ENCODE measurements at places on chromosomes 6 and 20.
A peak's percentile ranks its signal among the peaks of the same experiment; 100 is the strongest.

- H3K36me3 ChIP-seq, result no peaks in the 10 kb centered on the region
- no peak for DNase-seq
- no peaks in the 10 kb centered on the region for H3K27me3 ChIP-seq
- no peak overlapping the region for H3K27ac ChIP-seq
- no peaks in the 10 kb centered on the region for H3K4me1 ChIP-seq
These were observed 21.2 kb downstream of the CCN2 start for GRCh38 chr6:131929976-131930375.

GRCh38 chr6:143270026-143270425 lies 180.5 kb downstream of the ADAT2 start:
- DNase-seq, result no peak
- H3K4me3 ChIP-seq, result no peak overlapping the region
- no peaks in the 10 kb centered on the region for H3K27me3 ChIP-seq

DNA sequence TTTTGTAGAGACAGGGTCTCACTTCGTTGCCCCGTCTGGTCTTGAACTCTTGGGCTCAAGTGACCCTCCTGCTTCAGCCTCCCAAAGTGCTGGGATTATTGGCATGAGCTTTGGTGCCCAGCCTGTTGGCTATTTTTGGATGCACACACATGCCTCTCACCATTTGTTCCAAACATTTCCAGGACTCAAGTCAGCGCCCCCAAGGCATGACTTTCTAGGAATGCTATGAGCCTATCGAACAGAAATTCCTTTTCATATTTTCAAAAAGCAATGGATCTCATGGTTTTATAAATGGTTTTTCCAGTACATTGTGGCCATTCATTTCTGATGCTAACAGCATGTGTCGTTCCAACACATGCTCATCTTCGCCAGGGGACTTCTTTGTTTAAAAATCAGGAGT lies 119.3 kb upstream of the NAA20 start:
- H3K4me3 ChIP-seq, result no peak overlapping the region
- H3K27me3 ChIP-seq, result no peaks in the 10 kb centered on the region
- H3K4me1 ChIP-seq, result no peaks in the 10 kb centered on the region
- no peak overlapping the region for H3K27ac ChIP-seq

DNA sequence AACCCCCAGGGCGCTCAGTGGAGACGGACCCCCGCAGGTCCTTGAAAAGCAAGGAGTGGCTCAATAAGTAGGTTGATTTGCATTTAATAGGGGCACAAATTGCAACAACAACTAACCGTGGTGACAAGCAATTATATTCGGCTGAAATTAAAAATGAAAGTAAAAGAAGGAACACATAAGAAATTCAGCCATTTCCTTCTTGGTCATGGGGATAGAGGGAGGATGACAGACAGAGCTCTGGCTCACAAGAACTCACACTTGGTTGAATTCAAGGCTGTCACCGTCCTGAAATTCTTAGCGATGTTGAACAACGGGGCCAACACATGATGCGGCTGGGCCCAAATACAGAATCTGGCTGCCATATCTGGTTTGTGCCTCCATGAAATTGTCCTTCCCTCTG lies 129.0 kb downstream of the EDN3 start:
- H3K4me1 ChIP-seq, result peaks cover 3% of the 10 kb centered on the region
- no peaks in the 10 kb centered on the region for H3K27me3 ChIP-seq
- no peaks in the 10 kb centered on the region for H3K36me3 ChIP-seq
- no peak overlapping the region for H3K27ac ChIP-seq

DNA sequence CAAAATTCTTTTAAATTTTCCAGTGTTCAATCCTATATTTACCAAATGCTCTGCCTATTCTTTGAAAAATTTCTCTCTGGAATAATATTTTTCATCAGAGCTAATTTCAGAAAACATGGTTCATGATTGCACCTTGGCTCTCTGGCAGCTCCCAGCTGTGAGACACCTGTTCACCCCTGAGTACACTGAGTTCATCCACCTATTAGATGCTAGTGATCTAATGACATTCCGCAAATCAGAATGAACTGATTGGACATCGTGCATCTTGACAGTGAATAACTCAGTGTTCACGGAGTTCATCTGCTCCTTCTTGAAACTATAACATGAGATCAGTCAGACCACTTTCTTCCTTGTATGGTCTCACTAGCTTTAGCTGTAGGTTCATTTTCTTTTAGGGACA lies 3.9 kb upstream of the SHPRH start:
- no peak for DNase-seq
- H3K4me1 ChIP-seq, result peaks cover 5% of the 10 kb centered on the region
- H3K27me3 ChIP-seq, result no peaks in the 10 kb centered on the region
- no peaks in the 10 kb centered on the region for H3K36me3 ChIP-seq

GRCh38 chr6:133399426-133399825 lies 158.3 kb downstream of the EYA4 start:
- no peak overlapping the region for H3K27ac ChIP-seq
- H3K4me3 ChIP-seq, result no peak overlapping the region
- no peaks in the 10 kb centered on the region for H3K27me3 ChIP-seq
- H3K4me1 ChIP-seq, result no peaks in the 10 kb centered on the region
- no peaks in the 10 kb centered on the region for H3K36me3 ChIP-seq

DNA sequence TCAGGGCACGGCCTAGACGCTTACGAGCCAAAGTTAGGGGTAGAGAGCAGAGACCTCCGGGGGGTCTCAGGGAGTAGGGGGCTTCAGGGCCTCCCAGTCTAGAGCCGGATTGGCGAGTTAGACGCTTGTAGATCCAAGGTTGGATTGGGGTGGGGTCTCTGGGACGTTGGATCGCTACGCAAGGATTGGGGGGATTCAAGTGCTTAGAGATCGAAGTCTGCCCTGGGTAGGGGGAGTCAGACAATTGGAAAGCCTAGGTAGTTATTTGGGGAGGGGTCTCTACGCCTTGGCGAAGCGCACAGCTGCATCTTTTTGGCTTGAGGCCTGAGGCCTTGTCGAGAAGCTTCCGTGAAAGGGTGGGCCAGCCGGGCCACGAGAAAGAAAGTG lies 469 bp downstream of the STX16 start:
- H3K4me3 ChIP-seq, result peak overlapping the region; percentile 75
- DNase-seq, result no peak
- peaks cover 28% of the 10 kb centered on the region for H3K4me1 ChIP-seq
- H3K27me3 ChIP-seq, result no peaks in the 10 kb centered on the region
- no peaks in the 10 kb centered on the region for H3K36me3 ChIP-seq

GRCh38 chr6:24126586-24127192 lies 674 bp downstream of the NRSN1 start:
- H3K4me3 ChIP-seq, result no peak overlapping the region
- H3K4me1 ChIP-seq, result no peaks in the 10 kb centered on the region
- no peaks in the 10 kb centered on the region for H3K27me3 ChIP-seq
- no peaks in the 10 kb centered on the region for H3K36me3 ChIP-seq
- DNase-seq, result no peak

GRCh38 chr6:131950767-131951575 lies at the start of gene CCN2:
Gene CCN2, minus strand, starts transcription at chr6:131951372. Its CDS starts 200 bp downstream, at chr6:131951172.
- no peak for DNase-seq
- peaks cover 46% of the 10 kb centered on the region for H3K4me1 ChIP-seq
- H3K36me3 ChIP-seq, result no peaks in the 10 kb centered on the region
- H3K4me3 ChIP-seq, result peak within 1 kb of the TSS; percentile 62

GRCh38 chr20:52981051-52981450 lies 8.9 kb downstream of the TSHZ2 start:
- no peaks in the 10 kb centered on the region for H3K27me3 ChIP-seq
- DNase-seq, result no peak
- no peaks in the 10 kb centered on the region for H3K4me1 ChIP-seq

GRCh38 chr6:43953256-43953655 lies 174.0 kb downstream of the MRPL14 start:
- no peak overlapping the region for H3K27ac ChIP-seq
- no peak for DNase-seq

GRCh38 chr6:117072134-117072533 lies 193.2 kb upstream of the VGLL2 start:
- H3K36me3 ChIP-seq, result no peaks in the 10 kb centered on the region
- H3K4me3 ChIP-seq, result no peak overlapping the region
- no peaks in the 10 kb centered on the region for H3K27me3 ChIP-seq
- no peak overlapping the region for H3K27ac ChIP-seq
- DNase-seq, result no peak
- H3K4me1 ChIP-seq, result no peaks in the 10 kb centered on the region

- no peaks in the 10 kb centered on the region for H3K4me1 ChIP-seq
- no peak overlapping the region for H3K4me3 ChIP-seq
These were observed 116.2 kb downstream of the ME1 start for GRCh38 chr6:83314693-83315092.

DNA sequence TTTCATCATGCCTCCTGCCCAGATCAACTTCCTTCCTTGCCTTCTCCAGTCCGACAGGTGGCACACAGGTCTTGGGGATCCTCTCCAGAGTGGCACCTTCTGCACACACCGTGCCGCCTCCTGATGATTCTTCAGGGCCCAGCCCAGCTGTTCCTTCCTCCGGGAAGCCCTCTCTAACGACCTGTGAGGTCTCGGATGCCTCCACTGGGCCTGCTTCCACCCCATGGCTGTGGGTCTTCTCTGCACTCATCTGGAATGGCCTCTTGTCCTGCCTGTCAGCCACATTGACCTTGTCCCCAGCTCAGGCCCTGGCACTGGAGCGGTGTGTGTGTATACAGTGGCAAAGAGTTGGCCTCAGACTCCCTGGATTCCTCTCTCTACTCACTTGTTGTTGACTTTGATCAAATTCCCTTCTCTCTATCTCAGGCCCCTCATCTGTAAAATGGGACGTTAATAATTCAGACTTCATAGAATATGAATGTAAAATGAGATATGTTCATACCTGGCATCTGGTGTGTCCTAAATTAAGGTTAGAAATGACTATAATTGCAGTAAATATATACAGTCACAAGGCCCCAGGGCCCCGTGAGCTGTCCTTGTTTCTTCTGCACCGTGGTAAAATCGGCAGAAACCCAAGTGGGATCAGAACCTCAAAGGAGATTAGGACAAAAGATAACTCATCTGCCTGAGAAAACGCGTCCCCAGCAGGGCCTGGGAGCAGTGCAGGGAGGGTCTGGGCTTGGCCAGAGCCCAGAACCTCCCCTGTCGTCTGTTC lies 1.5 kb downstream of the FAM210B start:
- H3K27ac ChIP-seq, result peak overlapping the region; percentile 94
- H3K4me1 ChIP-seq, result peaks cover 16% of the 10 kb centered on the region
- no peak for DNase-seq
- H3K4me3 ChIP-seq, result peak overlapping the region; percentile 96

GRCh38 chr6:71335544-71335943 lies 46.9 kb downstream of the OGFRL1 start:
- DNase-seq, result no peak
- H3K4me1 ChIP-seq, result no peaks in the 10 kb centered on the region
- H3K27me3 ChIP-seq, result no peaks in the 10 kb centered on the region
- H3K36me3 ChIP-seq, result no peaks in the 10 kb centered on the region
- no peak overlapping the region for H3K27ac ChIP-seq
- H3K4me3 ChIP-seq, result no peak overlapping the region

- no peak for DNase-seq
- no peaks in the 10 kb centered on the region for H3K4me1 ChIP-seq
These were observed 5.3 kb upstream of the STX11 start for GRCh38 chr6:144144996-144145395.

GRCh38 chr6:6856538-6857523 lies 250.9 kb upstream of the RREB1 start:
- H3K4me1 ChIP-seq, result peaks cover 27% of the 10 kb centered on the region
- peak; percentile 48 for DNase-seq
- no peaks in the 10 kb centered on the region for H3K36me3 ChIP-seq

GRCh38 chr20:33068251-33068939 lies 11.0 kb upstream of the BPIFB4 start:
- H3K4me3 ChIP-seq, result no peak overlapping the region
- no peaks in the 10 kb centered on the region for H3K36me3 ChIP-seq
- H3K27me3 ChIP-seq, result no peaks in the 10 kb centered on the region

DNA sequence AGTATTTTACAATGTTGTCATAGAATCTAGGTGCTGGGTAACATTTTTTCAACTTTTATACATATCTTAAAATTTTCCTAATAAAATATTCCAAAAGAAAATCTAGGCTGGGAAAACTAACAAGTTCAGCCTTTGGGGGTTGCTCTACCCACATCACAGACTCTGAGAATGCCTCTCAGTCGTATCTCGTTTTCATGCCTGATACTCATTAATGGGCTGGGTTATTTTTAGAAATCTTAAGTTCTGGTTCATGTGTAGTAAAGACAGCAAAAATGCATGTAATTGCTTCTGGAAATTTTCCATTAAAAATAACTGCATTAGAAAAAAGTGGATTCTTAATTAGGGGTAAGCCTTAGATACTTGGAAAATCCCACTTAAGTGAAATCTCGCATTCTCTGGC lies 149.3 kb downstream of the SLC24A3 start:
- H3K36me3 ChIP-seq, result no peaks in the 10 kb centered on the region
- no peak for DNase-seq
- H3K4me3 ChIP-seq, result no peak overlapping the region

DNA sequence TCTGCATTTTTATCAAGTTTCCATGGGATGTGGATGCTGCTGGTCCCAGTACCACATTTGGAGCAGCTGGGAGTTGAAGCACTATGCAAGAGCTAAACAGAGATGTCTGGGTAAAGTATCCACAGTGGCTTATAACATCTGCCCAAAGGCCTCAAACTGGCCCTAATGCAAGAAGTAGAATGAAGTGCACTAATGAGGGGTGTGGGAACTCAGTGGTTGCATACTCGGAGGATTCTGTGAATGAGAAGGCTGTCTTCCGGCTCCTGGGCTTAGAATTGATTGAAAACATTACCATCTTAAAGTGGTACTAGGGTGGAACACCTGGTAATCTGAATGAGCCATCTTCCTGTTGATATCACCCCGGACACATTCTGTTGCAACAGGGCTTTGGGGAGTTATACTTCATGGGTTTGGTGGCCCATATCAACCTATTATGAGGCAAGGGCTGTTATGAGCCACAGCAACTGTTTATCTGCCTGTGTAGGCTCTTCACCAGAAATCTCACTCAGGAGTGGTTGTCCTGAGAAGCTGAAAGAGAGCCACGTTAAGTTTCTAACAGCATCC lies 54.7 kb upstream of the SNRPB2 start:
- no peak overlapping the region for H3K27ac ChIP-seq
- H3K4me3 ChIP-seq, result no peak overlapping the region
- H3K36me3 ChIP-seq, result no peaks in the 10 kb centered on the region
- H3K27me3 ChIP-seq, result no peaks in the 10 kb centered on the region
- no peaks in the 10 kb centered on the region for H3K4me1 ChIP-seq

GRCh38 chr6:32744776-32745175 lies 3.6 kb downstream of the HLA-DQA2 start:
- H3K4me1 ChIP-seq, result no peaks in the 10 kb centered on the region
- peaks cover 62% of the 10 kb centered on the region for H3K27me3 ChIP-seq
- no peak for DNase-seq

DNA sequence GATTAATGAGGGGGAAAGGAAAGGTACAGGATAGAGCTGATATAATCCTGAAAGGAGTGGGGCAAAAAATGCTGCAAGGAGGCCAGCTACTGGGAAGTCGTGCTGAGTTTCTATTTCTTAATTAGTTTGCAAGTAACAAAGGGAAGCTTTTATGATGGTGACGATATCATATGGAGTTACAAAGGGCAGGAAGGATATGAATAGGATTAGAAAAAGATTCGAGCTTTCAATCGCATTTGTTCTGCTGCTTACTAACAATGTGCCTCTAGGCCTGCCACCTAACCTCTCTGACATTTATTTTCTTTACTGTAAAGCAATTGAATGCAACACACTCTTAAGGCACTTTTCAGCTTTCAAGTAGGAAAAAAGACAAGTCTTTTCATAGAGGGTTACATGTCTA lies 219.2 kb downstream of the CLVS2 start:
- no peaks in the 10 kb centered on the region for H3K4me1 ChIP-seq
- H3K27ac ChIP-seq, result no peak overlapping the region
- DNase-seq, result no peak
- no peaks in the 10 kb centered on the region for H3K27me3 ChIP-seq
- H3K4me3 ChIP-seq, result no peak overlapping the region

Measured in esophagus squamous epithelium (tissue), 5 donors.